Fibroblast of the aortic adventitia (primary cell): ENCODE measurements at places on chromosomes 11 and 22. TPM values are rescaled to one million over a fixed set of nuclear protein-coding genes. Genes with fewer than 3 reads are reported as not detected.

CCDC89 gene
- 4.2 and 7.9 TPM in 2 replicates for total RNA-seq

AGBL2 gene
- total RNA-seq = 0.90 and 1.4 TPM in 2 replicates

CFL1 gene
- total RNA-seq = 673 and 713 TPM in 2 replicates

MS4A6A gene
- total RNA-seq = not detected in 2 replicates

OR8D4 gene
- total RNA-seq = 0.09 and 0.25 TPM in 2 replicates

C11orf65 gene
- total RNA-seq = 0.99 and 1.6 TPM in 2 replicates

TREH gene
- total RNA-seq = not detected in 2 replicates

APOBEC3A gene
- not detected in 2 replicates for total RNA-seq

GDPD5 gene
- 5.3 and 12.4 TPM in 2 replicates for total RNA-seq

FBLN1 gene
- 335 and 561 TPM in 2 replicates for total RNA-seq

JAML gene
- total RNA-seq = not detected in 2 replicates

PNPLA5 gene
- total RNA-seq = not detected in 2 replicates

GRCh38 chr22:23519442-23520157 lies 60.5 kb downstream of the IGLL1 start:
- no peak for DNase-seq

GRCh38 chr11:82873919-82874333 lies 26.3 kb downstream of the PRCP start:
- no peak for DNase-seq

DNA sequence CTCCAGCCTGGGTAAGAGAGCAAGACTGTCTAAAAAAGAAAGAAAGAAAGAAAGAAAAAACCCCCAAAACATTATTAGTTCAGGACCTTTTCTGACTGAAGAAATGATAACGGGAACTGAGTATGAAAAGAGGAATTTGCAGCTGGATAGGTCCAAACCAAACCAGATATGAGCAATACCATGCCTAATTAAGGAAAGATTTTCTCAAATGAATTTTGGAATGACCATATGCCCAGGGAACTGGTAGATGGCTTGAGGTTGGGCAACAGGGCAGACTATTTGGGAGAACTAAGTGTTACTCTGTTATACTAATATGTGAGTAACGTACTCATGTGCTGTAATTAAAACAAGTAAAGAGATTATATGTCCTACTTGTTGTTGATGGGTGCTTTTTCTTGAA lies 186.1 kb downstream of the TMEM135 start:
- peak; percentile 74 for DNase-seq

GRCh38 chr11:66851698-66852465 lies 5.0 kb upstream of the LRFN4 start:
- no peak for DNase-seq

DNA sequence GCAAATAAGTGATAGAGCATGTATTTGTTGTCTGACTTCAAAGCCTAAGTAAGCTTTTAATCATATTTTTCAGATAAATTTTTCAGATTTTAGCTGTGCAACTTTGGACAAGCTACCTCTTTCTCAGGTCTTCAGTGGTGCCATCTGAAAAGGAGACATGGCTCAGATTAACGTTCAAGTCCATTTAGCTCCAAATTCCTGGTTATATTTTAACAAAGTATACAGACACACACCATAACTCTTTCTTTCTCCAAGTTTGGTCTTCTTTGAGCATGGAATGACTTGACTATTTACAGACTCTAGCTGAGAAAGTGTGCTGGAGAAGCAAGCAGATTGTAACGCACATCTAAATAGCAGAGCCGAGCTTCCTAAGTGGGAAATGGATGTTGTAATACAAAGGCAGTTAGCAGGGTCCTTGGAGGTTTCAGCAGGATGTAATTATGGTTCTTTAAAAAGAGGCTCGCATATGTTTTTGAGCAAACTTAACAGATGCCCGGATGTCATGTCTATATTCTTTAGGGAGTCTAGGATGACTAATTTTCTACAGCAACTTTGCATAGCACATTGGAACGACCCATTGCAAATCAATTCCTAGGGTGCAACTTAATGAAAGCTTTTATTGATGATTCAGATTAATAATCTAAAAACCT lies 128.1 kb upstream of the E2F8 start:
- peak; percentile 69 for DNase-seq

DNA sequence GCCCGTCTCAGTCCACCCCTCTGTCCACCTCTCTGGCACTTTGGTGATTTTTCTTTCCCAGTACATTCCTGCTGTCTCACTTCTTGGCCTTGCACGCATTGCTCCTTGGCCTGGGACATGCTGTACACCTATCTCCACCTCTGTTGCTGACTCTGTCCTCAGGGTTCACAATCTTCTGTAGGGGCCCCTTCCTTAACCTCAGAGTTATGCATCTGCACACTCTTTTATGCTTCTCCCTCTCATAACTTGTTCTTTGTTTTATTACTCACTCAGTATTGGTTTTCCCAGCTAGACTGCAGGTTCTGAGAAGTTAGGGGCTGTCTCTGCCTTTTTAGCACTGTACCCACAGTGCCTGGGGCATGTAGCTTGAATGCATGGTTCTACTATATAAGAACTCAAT lies 139.1 kb upstream of the MTMR2 start:
- DNase-seq = no peak

- peak; percentile 42 for DNase-seq
These were observed at the start of gene RPS6KA4 for GRCh38 chr11:64358907-64359711. Gene RPS6KA4, plus strand, starts transcription at chr11:64359162. Its CDS starts 74 bp downstream, at chr11:64359236.

GRCh38 chr11:67099831-67100324 lies 19.2 kb upstream of the KDM2A start:
- DNase-seq = no peak

DNA sequence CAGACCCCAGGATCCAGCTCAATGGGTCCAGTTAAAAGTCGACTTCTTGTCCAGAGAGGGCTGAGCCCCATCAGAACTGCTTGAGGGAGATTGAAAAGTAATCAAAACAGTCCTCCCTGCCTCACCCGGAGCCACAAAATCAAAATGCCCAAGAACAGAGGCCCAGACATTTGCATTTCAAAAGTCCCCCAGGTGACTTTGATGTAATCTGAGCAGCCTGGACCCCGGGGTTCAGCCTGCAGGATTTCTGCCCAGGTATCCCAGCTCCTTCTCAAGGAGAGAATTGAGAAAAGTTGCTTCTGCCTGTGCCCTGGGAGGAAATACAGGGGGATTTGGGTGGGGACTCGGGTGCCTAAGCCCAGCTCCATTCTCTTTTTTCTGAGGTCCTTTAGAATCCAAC lies 1385.0 kb downstream of the TBC1D22A start:
- DNase-seq = no peak

- no peak for DNase-seq
These were observed 68.1 kb downstream of the ALX4 start for GRCh38 chr11:44241851-44242250.

- peak; percentile 52 for DNase-seq
These were observed 22.5 kb upstream of the RTL6 start for GRCh38 chr22:44520465-44521094.

- no peak for DNase-seq
These were observed 175.6 kb upstream of the TENM4 start for GRCh38 chr11:79616392-79616851.

DNA sequence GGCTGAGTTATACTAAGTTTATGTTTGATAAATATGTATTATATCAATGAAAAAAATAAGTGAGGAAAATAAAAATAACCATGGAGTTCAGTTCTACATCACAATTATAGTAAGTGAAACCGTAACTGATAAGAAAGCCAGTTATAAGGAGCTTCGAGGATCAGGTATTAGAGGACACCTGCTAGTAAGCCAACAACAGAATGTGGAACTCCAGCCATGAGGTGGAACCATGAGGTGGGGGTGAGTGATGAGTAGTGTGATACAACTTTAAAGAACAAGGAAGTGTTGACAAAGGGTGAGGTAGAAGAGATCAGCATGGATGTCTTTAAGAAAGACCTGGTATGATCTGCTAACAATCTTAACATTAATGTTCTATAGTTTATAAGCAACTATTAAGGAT lies 452.9 kb downstream of the GUCY1A2 start:
- no peak for DNase-seq

- DNase-seq = peak; percentile 64
These were observed 757 bp upstream of the HINFP start for GRCh38 chr11:119120639-119121007.

DNA sequence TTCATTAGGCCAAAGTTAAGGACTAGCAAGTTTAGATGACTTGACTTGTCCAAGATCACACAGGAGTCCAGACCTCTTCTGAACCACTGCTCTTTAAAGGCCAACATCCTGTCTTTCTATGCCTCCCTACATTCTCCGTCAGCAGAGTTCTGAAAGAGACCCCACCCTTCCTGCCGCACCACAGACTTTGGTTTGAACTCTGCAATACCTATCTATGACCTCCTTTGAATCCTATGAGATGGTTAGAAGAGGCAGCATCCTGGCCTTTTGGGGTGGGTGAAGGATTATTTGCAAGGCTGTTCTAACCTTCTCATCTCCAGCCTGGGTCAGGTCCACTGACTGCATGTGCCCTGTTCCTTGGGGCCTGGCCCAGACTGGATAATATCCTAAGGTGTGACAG lies 4.3 kb upstream of the RRM1 start:
- no peak for DNase-seq

- peak; percentile 16 for DNase-seq
These were observed 33.9 kb downstream of the BCL2L13 start for GRCh38 chr22:17672417-17672991.

DNA sequence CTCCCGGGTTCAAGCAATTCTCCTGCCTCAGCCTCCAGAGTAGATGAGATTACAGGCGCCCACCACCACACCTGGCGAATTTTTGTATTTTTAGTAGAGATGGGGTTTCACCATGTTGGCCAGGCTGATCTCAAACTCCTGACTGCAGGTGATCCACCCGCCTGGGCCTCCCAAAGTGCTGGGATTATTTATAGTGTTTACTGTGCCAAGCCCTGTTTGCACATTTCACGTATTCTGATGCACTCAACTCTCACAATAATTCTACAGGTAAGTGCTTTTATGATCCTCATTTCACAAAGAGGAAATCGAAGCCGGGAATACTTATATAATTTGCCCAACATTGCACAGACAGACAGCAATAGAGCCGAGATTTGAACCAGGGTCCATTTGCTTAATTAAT lies 38.0 kb upstream of the DAGLA start:
- DNase-seq = no peak

GRCh38 chr11:126485021-126485792 lies 129.7 kb downstream of the ST3GAL4 start:
- peak; percentile 25 for DNase-seq

- no peak for DNase-seq
These were observed 31.6 kb downstream of the CTTN start for GRCh38 chr11:70429724-70430521.

DNA sequence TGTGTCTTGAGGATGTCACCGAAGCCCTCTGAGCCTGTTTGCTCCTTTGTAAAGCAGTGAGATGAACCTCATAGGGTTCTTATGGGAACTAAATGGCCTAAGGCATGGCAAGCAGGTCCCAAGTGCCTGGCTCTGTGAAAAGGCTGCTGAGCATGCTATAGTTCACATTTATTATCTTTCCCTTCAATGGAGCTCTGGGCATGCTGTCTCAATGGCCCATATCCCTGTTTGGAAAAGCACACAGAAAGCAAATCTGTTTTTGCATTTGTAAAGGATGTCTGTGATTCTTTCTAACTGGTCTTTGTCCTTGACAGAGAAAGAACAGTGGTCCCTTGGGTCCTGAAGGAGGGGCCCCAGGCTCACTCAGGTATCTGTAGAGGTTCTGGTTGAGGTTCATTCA lies 26.4 kb downstream of the RTCB start:
- DNase-seq = no peak

DNA sequence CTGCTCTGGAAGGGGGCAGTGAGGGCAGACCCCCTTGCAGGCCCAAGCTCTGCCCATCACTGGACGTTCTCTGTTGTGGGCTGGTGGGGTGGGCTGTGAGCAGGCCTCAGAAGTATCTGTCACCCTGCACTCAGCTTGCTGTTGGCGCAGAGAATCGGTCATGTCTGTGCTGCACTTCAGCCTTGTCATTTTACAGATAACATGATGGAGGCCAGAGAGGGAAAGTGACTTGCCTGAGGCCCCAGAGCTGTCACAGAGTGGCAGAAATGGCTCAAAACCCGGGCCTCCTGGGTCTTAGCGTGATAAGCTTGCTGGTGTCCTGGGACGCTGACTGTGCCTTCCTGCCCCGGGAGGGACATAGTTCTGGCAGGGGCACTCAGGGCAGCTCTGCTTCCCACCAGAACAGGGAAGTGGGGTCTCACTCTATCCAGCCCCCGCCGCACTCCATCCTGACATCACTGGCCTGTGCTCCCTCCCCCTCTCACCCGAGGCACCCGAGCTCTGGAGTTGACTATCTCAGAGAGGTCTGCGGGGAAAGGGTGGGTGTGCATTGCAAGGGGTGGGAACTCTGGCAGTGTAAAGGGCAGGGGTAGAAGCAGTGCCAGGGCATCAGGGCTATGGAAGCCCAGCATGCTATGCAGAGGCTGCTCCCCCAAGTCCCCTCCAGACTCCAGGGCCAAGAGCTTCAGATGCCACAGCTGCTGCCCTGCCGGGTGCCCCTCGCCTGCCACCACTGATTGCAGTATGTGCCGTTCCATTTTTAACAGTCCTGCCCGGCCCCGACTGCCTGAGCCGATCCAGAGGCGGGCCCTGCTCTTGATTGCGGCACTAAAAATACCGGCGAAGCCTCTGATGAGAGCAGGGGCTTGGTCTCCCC lies 50.4 kb upstream of the NECTIN1 start:
- no peak for DNase-seq

DNA sequence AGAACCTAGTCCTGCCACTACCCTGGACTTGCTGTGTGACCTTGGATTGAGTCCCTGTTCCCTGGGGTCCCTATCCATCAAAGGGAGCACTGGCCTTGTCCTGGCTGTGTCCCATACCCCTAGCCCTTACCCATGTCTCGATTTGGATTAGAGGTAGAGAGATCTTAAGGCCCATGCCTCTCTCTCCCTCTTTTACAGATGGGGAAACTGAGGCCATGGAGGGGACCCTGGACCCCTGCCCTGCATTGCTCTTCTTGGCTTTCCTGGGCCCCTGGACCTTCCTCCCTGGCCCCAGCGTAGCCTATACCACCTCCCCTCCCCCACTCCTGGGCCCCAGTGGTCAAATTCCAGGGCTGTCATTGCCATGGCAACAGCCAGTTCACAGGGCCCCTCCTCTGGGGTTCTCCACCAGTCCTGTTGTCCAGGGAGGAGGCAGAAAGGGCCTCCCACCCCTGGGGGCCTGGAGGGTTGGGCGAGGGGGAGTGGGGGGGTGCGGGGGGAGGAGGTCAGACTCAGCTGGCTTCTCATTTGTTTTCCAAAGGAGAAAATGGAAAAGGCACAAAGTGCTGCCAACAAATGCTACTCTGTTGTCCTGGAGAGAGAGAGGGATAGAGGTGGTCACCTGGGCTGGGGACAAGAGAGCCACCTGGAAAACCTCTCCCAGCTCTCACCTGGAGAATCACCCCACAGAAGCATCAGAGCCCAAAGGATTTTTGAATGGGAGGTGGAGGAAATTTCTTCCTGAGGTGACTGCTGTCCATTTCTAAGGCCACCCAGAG lies 23.3 kb downstream of the ARHGEF17 start:
- DNase-seq = peak; percentile 39
